Fibroblast of the aortic adventitia (primary cell): ENCODE measurements at places on chromosomes 12 and 14. TPM values are rescaled to one million over a fixed set of nuclear protein-coding genes. Genes with fewer than 3 reads are reported as not detected.

Gene INHBC
- not detected in 2 replicates for total RNA-seq

Gene TEX22
- 0.27 and 1.5 TPM in 2 replicates for total RNA-seq

Gene RPS6KL1
- total RNA-seq: 0.09 and 1.6 TPM in 2 replicates

Gene NR1H4
- not detected in 2 replicates for total RNA-seq
